ENCODE measurements at places on chromosomes 11 and 22. TPM values are rescaled to one million over a fixed set of nuclear protein-coding genes. Genes with fewer than 3 reads are reported as not detected.

ELFN2 gene
- polyA plus RNA-seq = 0.28 TPM

SAA1 gene
- polyA plus RNA-seq = 27.5 TPM

TNNT3 gene
- 0.09 TPM for polyA plus RNA-seq

P2RY6 gene
- polyA plus RNA-seq = 0.09 TPM

NCF4 gene
- polyA plus RNA-seq = not detected

TSGA10IP gene
- polyA plus RNA-seq = not detected

OR51E1 gene
- polyA plus RNA-seq = not detected

KRTAP5-9 gene
- polyA plus RNA-seq = 0.05 TPM

- no peak for DNase-seq
- H3K4me3 ChIP-seq = no peak overlapping the region
- H3K36me3 ChIP-seq = no peaks in the 10 kb centered on the region
- H3K27me3 ChIP-seq = peaks cover 59% of the 10 kb centered on the region
Measured at GRCh38 chr22:44337678-44338004, 24.9 kb upstream of the SHISAL1 start.

- no peaks in the 10 kb centered on the region for H3K27me3 ChIP-seq
- no peak overlapping the region for H3K4me3 ChIP-seq
- DNase-seq = no peak
- no peaks in the 10 kb centered on the region for H3K36me3 ChIP-seq
- H3K4me1 ChIP-seq = peaks cover 9% of the 10 kb centered on the region
- no peak overlapping the region for H3K27ac ChIP-seq
Measured at GRCh38 chr11:127242676-127243075, 242.1 kb upstream of the KIRREL3 start.

- no peak overlapping the region for H3K4me3 ChIP-seq
- H3K36me3 ChIP-seq = no peaks in the 10 kb centered on the region
- H3K4me1 ChIP-seq = peaks cover 47% of the 10 kb centered on the region
- no peak overlapping the region for H3K27ac ChIP-seq
Measured at GRCh38 chr22:23219317-23219716, 39.0 kb downstream of the BCR start.

GRCh38 chr11:33694346-33695050 lies 6.1 kb downstream of the C11orf91 start:
- peaks cover 75% of the 10 kb centered on the region for H3K4me1 ChIP-seq
- H3K36me3 ChIP-seq = no peaks in the 10 kb centered on the region
- no peak for DNase-seq
- H3K27me3 ChIP-seq = no peaks in the 10 kb centered on the region

DNA sequence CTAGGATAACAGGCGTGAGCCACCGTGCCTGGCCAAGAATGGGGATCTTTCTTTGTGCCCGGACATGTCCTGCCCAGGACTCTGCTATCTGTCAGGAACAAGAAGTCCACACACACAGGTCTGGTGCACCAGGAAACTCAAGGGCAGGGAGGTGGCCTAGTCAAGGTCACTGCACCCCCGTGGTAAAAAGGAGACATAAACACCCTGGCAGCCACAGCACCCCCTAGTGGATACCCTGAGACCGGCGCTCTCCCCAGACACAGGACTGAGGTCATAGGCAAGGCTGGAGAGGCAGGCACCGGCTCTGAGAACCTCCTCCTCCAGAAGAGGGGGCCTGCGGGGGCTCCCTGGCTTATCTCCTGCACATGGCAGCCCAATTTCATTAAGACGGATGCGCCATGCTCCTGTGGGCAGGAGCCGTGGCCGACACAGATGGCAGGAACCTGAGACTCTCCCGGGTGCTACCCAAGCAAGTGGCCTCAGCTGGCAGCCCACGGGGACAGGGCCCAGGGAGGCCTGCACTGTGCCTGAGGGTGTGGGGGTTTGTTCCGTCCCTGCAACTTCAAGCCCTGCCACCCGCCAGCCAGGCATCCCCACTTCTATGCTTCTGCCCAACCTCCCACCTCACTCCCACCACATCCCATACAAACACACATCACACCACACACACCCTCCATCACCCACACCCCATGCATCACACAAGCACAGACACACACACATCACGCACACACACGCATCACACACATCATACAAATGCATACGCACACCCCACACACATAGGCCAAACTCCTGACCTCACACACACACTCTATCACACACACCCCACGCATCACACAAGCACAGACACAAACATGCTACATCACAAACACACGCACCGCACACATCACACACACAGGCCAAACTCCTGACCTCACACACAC lies 19.6 kb downstream of the MACROD1 start:
- H3K27me3 ChIP-seq = no peaks in the 10 kb centered on the region
- H3K4me1 ChIP-seq = no peaks in the 10 kb centered on the region
- H3K36me3 ChIP-seq = no peaks in the 10 kb centered on the region
- no peak overlapping the region for H3K27ac ChIP-seq
- DNase-seq = peak; percentile 9
- H3K4me3 ChIP-seq = no peak overlapping the region

DNA sequence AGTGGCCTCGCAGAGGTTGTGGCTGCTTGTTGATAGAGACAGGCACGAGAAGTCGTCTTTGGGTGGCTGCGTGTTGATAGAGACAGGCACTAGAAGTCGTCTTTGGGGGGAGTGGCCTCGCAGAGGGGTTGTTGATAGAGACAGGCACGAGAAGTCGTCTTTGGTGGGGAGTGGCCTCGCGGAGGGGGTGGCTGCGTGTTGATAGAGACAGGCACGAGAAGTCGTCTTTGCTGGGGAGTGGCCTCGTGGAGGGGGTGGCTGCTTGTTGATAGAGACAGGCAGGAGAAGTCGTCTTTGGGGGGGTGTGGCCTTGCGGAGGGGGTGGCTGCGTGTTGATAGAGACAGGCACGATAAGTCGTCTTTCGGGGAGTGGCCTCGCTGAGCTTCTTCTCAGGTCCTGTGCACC lies 328.8 kb downstream of the TBC1D22A start:
- no peaks in the 10 kb centered on the region for H3K36me3 ChIP-seq
- H3K4me3 ChIP-seq = peak overlapping the region; percentile 43
- no peak for DNase-seq
- H3K27ac ChIP-seq = peak overlapping the region; percentile 44
- peaks cover 4% of the 10 kb centered on the region for H3K4me1 ChIP-seq

DNA sequence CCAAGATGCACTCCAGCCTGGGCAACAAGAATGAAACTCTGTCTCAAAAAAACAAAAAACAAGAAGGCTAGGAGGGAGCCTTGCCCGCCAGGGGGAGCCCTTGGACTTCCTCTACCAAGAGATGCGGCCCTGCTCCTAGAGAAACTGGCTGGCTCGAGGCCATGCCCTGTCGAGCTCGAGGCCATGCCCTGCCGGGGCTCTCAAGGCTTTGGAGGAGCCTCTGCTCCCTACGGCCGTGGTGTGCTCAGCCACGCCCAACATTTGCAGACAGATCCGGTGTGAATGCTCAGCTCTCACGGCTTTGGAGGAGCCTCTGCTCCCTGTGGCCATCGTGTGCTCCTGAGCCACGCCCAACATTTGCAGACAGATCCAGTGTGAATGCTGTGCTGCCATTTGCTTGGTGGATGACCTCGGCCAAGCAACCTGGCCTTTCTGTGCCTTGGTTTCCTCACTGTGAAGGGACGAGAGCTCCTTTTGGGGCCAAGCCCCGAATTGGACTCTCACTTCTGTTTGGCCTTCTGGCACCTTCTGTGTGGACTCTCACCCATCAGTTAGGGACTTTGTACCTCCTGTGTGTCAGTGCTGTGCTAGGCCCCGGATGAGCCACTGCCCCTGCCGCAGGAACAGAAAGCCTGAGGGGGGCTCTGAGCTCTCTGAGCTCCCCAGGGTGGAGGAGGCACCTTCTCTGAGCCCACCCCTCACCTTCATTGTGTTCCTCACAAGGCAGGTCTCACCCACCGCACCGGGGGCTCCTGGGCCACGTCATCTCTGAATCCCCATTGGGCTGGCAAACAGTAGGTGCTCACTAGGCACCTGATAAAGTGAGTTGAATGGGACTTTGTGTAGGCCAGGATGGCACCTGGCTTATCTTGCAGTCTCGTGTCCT lies 14.1 kb downstream of the C11orf24 start:
- peak overlapping the region; percentile 25 for H3K4me3 ChIP-seq
- peaks cover 17% of the 10 kb centered on the region for H3K36me3 ChIP-seq
- H3K27me3 ChIP-seq = no peaks in the 10 kb centered on the region
- H3K4me1 ChIP-seq = peaks cover 3% of the 10 kb centered on the region
- H3K27ac ChIP-seq = no peak overlapping the region

DNA sequence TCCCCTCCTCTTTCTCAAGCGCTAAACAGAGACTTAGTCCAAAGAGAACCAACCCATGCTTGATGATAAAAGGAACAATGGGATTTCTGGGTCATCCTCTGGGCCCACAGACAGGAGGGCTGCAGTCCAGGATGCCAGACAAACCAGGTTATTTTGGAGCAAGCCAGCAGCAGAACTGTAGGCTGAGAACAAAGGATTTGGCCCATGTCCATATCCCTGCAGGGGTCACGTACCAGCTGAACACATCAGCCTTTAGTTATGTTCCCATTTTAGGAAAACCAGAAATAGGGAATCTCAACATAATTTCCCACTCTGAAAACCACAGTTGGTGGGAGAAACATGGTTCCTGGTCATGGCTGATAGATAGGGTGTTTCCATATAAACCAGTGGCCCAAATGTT lies 533.6 kb upstream of the CADM1 start:
- H3K4me3 ChIP-seq = no peak overlapping the region
- no peaks in the 10 kb centered on the region for H3K4me1 ChIP-seq
- DNase-seq = no peak
- no peaks in the 10 kb centered on the region for H3K36me3 ChIP-seq

DNA sequence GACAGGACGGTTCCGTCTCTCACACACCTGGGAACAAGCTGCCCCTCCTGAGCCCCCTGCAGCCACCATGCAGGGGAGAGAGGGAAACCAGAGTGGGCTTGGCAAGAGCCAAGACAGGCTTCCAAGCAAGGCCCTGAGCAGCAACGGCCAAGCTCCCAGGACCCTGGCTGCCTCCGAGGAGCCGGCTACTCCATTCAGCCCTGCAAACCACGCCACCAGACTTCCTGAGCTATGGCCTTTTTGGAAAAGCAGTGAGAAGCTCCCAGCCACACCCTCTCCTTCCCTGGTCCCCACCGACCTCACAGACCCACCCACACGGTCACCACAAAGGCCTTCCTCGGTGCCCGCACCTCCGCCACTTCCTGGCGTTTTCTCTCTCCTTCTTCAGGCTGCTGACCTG lies 479.0 kb downstream of the BRD1 start:
- H3K36me3 ChIP-seq = no peaks in the 10 kb centered on the region
- no peak for DNase-seq
- no peaks in the 10 kb centered on the region for H3K27me3 ChIP-seq
- no peak overlapping the region for H3K4me3 ChIP-seq

DNA sequence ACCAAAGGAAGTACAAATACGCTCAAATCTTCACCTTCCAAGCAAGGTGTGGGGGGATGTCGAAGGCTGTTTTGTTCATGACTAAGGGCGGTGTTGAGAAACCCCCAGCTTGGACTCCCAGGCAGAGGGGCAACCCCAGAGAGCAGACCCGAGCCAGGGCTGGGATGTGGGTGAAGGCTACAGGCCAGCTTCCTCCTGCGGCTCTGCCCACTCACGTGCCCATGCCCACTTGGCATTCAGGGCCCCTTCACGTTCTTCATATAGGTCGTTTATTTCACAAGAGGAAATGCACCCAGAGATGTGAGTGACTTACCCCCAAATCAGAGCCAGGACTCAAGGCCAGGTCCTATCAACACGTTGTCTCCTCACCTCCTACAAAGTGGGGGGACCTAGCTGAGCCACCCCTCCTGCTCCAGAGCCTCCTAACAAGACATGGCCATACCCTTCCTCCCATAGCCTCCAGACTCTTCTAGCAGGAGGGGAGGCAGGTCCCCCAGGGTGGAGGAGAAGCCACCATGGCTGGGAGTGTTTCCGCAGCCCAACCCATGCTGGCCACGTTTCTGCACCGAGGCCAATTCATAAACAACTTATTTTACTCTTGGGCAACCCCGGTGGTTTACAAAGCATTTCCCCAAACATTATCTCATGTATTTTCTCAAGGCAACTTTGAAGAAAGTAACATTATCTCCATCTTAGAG lies 22.0 kb downstream of the TMEM184B start:
- DNase-seq = no peak
- H3K4me3 ChIP-seq = no peak overlapping the region
- no peaks in the 10 kb centered on the region for H3K4me1 ChIP-seq
- no peaks in the 10 kb centered on the region for H3K27me3 ChIP-seq
- H3K36me3 ChIP-seq = peaks cover 21% of the 10 kb centered on the region

GRCh38 chr11:123536690-123537437 lies 106.8 kb downstream of the GRAMD1B start:
- H3K4me3 ChIP-seq = no peak overlapping the region
- no peaks in the 10 kb centered on the region for H3K36me3 ChIP-seq
- H3K4me1 ChIP-seq = no peaks in the 10 kb centered on the region
- no peak overlapping the region for H3K27ac ChIP-seq
- H3K27me3 ChIP-seq = no peaks in the 10 kb centered on the region

DNA sequence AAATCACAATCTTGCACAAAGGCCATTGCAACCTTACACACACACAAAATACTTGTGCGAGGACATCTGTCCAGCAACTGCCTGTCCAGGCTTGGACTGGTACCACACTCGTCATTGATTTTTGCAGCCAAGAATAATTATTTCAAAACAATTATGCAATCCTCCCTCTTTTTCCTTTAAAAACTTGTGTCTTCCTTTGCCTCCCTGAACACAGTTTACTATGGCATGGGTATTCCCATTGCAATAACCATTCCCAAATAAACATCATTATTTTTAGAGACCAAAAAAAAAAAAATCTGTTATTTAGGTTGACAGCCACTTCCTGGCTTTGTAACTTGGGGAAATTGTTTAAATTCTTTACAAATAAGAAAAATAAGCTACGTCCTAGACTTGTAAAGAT lies 54.0 kb downstream of the C11orf91 start:
- no peak overlapping the region for H3K27ac ChIP-seq
- no peak for DNase-seq
- H3K4me1 ChIP-seq = peaks cover 6% of the 10 kb centered on the region
- H3K36me3 ChIP-seq = no peaks in the 10 kb centered on the region
- H3K27me3 ChIP-seq = no peaks in the 10 kb centered on the region
- no peak overlapping the region for H3K4me3 ChIP-seq

GRCh38 chr22:28810821-28811491 lies 10.6 kb upstream of the XBP1 start:
- H3K4me3 ChIP-seq = no peak overlapping the region
- no peaks in the 10 kb centered on the region for H3K36me3 ChIP-seq
- no peak overlapping the region for H3K27ac ChIP-seq
- DNase-seq = no peak
- H3K27me3 ChIP-seq = no peaks in the 10 kb centered on the region

DNA sequence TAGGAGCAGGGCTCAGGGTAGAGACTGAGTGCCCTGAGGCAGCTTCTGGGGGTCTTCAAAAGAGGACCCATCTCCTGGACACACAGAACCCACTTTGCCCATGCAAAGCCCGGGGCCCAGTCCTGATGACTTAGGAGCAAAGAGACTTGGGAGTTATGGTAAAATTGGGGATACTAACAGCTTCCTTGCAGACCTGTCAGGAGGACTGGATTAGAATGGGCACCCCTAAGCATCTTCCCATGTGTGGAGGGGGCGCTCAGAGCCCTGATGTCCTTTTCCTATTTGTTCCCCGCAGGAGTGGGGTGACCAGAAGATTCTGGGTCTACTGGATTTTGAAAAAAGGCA lies 100.0 kb downstream of the WNT7B start:
- peaks cover 45% of the 10 kb centered on the region for H3K27me3 ChIP-seq
- H3K4me1 ChIP-seq = no peaks in the 10 kb centered on the region
- no peak overlapping the region for H3K4me3 ChIP-seq
- no peak overlapping the region for H3K27ac ChIP-seq

All from keratinocyte (primary cell).